ENCODE measurements at places on chromosomes 2 and 18.
A peak's percentile ranks its signal among the peaks of the same experiment; 100 is the strongest.

DNA sequence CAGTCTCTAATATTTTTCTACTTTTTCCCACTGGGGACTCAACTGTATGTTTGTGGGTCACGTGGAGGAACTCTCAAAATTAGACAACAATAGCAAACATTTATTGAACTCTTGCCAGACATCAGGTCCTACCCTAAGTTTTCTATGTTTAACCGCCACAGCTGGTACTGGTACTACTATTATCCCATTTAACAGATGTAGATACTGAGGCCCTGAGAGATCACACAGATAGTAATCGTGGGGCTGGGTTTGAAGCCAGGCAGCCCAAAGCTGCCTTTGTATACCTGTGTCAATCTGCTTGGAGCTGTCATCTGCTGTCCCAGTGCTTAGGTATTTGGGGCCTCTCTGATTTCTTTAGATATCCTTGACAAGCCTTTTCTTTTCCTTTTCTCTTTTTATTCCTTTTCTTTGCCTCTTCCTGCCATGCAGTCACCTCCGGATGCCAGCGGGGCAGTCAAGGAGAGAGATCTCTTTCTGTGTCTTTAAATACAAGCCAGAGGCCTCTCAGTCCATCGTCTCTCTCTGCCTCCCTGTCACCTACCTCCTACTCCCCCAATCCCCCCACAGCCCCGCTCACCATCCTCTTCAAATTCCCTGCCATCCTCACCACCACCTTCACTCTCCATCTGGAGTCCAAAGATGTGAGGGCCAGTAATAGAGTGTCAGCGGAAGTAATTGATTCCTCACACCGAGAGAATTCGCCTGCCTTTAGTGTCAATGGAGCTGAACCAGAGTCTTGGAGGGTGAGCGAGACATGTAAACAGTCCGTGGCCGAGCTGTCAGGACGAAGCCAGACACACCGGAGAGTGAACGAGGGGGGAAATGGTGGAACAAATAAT lies 23.4 kb downstream of the NRP2 start:
- no peak for DNase-seq

GRCh38 chr18:41072946-41073345 lies 882.1 kb upstream of the PIK3C3 start:
- DNase-seq, result no peak

GRCh38 chr18:11800566-11801334 lies 50.5 kb upstream of the CHMP1B start:
- no peak for DNase-seq

DNA sequence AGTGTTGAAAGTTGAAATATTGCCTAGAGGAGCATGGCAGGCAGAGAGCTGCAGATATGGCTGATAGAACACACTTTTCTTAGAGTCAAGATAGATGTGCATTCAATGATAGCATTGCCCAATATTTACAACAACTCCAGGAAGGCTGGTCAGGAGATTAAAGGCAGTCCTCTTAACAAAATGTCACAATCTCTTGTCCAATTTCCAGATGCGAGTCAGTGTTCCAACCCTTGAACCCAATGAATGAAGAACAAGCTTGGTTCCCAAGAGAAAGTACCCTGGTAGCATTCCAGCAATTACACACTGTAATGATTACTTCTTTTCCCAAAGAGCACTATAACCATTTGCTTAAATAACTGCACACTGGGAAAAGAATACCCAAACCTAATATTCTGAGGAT lies 839.4 kb upstream of the VRK2 start:
- no peak for DNase-seq

DNA sequence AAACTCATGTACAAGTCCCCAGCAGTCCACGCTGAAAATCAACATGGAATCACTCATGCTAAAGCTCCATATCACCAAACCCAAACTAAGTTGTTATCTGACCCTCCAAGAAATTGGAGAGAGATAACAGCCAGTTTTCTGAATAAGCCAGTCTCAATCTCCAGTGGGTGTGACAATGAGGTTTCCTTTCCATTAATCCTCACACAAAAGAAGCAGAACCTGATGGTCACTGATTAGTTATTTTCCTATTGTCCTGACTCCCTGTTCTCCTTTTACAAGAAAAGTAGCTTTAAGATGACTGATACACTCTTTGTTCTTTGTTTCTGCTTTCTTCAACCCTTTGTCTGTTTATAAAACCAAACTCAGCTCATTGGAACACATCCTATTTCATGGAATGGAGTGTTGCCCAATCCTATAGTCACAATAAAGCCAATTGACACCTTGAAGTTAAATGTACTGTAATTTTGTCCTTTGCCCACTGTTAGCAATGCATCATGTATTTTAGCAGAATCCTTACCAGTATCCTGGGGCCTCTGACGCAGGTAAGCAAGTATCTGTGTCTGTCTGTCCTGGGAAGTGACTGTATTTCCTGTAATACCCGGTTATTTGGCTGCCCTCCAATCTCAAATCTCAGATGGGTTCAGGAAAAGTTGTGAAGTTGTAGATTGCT lies 30.6 kb upstream of the SH3RF3 start:
- DNase-seq, result no peak

- DNase-seq, result no peak
Measured at GRCh38 chr2:227703280-227703732, 14.5 kb downstream of the SLC19A3 start.

GRCh38 chr18:31731628-31732027 lies 29.1 kb downstream of the SLC25A52 start:
- no peak for DNase-seq

DNA sequence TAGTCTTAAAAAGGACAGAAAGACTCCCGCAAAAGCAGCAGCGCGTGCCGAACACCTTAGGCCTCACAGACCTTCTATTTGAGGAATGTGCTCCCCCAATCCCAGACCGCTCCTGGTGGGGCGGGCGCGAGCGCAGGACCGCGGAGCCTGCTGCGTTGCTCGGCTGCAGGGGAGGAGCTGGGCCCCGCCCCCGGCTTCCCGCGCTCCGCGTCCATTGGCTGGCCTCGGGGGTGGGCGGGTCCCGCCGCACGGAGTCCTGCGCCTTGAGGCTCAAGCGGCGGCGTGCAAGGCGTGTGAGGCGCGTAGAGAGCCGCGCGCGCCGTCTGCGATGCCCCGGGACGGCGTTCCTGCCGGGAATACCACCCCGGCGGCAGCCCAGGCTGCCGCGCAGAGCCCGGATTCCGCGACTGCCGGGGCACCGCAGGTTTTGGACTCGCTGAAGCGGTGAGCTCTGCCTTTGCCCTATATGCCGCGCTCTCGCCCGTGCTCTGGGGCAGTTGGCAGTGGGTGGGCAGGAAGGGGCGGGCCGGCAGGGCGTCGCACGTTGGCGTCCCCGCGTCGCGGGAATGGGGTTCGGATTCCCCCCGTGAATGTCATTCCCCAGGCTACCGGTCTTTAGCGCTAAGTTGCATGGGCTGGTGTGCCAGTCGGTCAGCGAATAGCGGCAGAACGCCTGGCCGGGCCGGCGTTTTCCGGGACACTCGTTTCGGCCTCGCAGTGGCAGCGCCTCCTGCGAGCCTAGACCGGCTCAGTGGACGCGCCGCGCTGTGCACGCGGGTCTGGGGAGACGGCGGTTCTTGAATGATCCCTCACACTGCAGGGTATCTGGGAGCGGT lies 49.6 kb upstream of the PAIP2B start:
- DNase-seq, result peak; percentile 90

GRCh38 chr2:151302404-151302803 lies 12.9 kb upstream of the NMI start:
- no peak for DNase-seq

DNA sequence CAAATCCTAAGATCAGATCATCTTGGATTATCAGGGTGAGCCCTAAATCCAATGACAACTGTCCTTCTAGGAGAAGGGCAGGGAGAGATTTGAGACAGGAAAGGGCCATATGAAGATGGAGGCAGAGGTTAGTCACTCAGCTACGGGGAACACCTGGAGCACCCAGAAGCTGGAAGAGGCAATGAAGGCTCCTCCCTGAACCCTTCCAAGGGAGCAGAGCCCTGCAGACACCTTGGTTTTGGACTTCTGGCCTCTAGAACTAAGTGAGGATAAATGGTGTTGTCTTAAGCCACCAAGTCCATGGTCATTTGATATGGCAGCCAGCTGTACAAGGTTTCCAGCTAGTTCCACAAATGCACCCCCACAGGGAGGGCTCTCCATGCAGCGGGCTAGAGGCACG lies 6.9 kb upstream of the PTPN2 start:
- DNase-seq, result no peak

DNA sequence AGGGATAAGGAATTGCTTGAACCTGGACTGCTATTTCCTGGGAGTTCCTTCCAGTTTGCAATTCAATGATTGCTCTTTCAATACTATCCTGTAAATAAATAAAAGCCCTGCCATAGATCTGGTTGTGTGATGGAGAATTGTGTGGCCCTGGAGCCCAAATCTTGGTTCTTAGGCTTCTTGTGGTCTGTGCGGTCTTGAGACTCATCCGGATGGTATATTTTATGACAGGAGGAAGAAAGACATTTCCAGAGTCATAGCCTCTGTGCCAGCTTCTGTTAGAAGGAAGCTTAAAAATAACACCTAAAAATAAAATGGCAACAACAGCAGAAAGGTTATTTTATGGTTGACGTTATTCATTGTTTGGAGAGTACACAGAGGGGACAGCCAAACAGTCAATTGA lies 137.7 kb downstream of the ABCA12 start:
- no peak for DNase-seq

DNA sequence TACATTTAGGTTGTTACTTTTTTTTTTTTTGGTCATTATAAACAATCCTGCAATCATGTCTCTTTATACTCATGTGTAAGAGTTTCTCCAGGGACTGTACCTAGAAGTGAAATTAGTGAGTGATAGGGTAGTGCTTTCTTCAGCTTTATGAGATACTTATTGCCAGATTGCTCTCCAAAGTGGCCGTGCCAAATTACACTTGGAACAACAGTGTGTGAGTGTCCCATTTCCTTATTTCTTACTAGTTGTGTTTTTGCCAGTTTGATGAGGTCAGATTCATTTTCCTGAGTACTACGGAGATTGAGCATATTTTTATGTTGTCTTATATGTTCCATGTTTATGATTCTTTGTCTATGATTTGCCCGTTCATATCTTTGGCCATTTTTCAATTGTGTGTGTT lies 39.2 kb downstream of the GALNT1 start:
- no peak for DNase-seq

GRCh38 chr18:62198259-62198658 lies 11.2 kb downstream of the RELCH start:
- DNase-seq, result no peak

GRCh38 chr2:1742681-1743395 lies 1.5 kb downstream of the PXDN start:
- DNase-seq, result no peak

DNA sequence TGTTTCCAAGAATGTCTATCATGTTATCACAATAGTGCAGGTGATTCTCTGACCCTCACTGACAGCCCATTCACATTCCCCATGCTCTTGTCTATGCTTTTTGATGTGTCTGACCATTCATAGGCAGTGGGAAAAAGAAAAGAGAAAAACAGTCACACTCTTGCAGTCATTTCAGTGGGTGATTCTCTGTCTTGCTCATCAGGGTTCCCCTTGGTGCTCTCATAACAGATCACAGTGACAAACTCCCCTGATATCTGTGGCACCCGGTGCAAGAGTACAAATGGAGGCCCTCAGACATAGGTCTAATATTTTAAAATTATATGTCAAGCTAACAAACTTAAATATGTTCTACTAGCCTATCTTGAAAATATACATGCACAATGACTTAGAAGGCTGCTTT lies 72.7 kb upstream of the PPP1CB start:
- DNase-seq, result no peak

- DNase-seq, result no peak
Measured at GRCh38 chr2:196336715-196337114, 165.3 kb upstream of the STK17B start.

GRCh38 chr2:8657423-8658062 lies 24.3 kb upstream of the ID2 start:
- no peak for DNase-seq

- no peak for DNase-seq
Measured at GRCh38 chr2:96342085-96342484, 6.5 kb downstream of the NCAPH start.

GRCh38 chr2:171330155-171330956 lies 103.4 kb downstream of the METTL8 start:
- no peak for DNase-seq

- no peak for DNase-seq
Measured at GRCh38 chr18:45780568-45780967, 44.9 kb upstream of the SIGLEC15 start.

- DNase-seq, result no peak
Measured at GRCh38 chr2:6960659-6961058, 43.4 kb downstream of the RNF144A start.

- DNase-seq, result no peak
Measured at GRCh38 chr18:11506856-11507255, 102.5 kb upstream of the SLC35G4 start.

Measured in activated B cell treated with CpG ODN at 0.5 μM for 24 hours (primary cell).